NCI-H1092 (cell line): ENCODE measurements at places on chromosomes 6 and 20.

- DNase-seq, result no peak
These were observed 45.7 kb downstream of the NCOA7 start for GRCh38 chr6:125836466-125836865.

- no peak for DNase-seq
These were observed 141.2 kb downstream of the BMP2 start for GRCh38 chr20:6908673-6909072.

DNA sequence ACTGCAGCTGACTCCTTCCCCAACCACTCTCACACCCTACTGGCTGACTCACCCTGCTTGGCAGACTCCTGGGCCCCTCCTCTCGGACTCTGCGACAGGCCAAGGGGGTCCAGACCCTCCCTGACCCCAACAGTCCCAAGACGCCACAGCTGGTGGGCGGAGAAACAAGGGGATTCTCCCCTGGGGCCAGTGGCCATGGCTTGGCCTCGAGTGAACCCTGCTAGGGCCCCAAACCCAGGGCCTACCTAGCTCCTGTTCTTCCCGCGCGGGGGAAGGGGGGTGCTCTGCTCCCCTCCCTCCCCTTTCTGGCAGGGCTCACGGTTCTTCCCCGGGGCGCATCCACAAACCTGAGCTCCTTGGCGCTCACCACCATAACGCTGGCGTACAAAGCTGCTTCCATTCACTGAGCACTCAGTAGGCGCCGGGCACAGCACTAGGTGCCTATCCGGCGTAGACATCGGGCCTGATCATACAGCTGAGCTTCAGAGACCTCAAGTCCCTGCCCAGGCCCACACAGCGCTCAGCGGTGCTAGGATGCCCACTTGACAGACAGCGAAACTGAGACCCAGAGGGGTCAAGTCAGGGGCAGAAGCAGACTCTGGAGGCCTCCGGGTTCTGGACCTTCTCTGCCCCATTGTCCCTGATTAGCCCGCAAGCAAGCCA is 597 bp downstream of the ADA start:
- no peak for DNase-seq

- no peak for DNase-seq
These were observed 147.3 kb upstream of the BMP5 start for GRCh38 chr6:56022678-56023077.

GRCh38 chr6:21633511-21634109 is 40.1 kb downstream of the SOX4 start:
- no peak for DNase-seq

DNA sequence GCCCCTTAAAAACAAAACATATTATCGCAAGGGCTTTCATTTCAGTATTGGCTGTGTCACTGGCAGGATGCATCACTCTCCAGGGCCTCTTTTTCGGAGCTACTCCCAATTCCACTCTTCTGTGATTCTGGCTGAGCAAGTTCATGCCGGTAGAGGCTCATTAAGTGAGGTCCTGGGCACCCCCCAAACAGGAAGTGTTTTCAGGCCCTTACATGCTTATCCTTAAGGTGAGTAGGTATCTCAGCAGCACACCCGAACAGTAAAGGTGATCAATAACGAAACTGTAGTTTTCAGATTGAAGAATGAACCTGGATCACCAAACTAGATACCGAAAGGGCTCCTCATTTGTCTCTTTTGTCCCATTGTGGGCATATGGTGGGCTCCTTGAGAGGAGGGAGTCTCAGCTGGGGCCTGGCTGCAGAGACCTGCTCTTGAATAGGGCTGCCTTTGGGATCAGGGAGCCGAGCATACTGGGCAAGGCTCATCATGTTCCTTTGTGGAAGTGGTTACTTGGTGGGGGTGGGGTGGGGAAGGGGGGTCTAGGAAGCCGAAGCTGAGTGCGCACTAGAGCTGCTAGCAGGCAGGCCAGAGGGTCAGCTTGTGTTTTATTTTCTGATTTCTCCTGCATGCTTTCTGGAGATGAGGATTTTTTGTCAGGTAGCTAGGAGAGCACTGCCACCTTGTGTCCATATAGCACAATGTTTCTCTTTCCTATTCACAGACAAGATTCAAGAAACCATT is 65.2 kb downstream of the CDS2 start:
- peak; percentile 49 for DNase-seq

GRCh38 chr20:22744341-22745193 is 160.2 kb upstream of the FOXA2 start:
- DNase-seq, result no peak

DNA sequence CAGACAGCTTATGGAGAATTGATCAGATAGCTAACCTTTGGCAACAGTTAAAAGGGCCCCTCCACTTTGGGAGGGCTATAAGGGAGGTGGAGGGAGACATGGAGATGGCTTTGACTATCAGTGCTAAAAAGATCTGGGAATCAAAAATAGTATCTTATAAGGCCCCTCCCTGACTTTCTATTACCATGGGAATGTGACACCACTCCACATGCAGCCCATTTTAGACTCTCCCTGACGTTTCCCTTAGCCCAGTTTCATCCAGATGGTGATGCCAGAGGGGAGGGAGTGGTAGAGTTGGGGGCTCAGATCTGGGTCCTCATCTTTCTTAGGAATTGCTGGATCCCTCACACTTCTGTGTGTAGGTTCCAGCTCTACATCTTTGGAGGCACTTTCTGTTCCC is 200.0 kb upstream of the DTNBP1 start:
- DNase-seq, result no peak

DNA sequence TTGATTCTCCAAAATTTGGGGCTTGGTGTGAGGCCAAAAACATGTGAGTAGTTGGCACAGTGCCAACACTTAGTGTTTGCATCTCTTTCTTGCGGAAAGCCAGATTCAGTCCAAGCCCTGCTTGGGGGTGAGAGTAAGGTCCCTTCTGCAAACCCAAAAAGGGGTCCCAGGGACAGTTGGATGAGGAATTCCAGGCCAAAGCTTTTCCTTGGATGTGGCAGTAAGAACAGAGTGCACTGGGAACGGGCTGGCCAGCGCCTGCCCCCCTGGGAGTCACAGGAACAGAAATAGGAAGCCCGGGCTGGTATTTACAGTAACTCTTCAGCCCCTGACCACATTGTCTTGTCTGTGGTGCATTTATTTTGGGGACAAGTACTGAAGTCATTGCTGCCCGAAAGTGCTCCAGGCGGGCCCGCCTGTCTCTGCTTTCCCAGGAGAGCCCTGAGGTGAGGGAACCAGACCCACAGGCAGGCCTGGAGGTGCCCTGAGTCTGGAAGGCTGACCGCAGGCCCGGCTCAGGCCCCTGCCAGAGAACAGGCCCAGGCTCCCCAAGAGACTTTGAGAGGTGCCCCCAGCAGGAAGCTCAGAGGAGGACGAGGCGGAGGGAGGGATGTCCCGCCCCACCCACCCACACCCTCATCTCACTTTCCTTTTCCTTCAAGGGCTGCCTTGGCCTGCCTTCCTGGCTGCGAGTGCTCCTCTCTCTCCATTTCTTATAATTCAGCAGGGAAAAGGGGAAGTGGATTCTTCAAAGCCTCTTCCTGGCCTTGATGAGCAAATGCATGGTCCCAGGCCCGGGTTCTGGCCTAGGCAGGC is 218.4 kb downstream of the MAFB start:
- DNase-seq, result no peak

GRCh38 chr6:11315743-11316437 is 83.4 kb upstream of the NEDD9 start:
- DNase-seq, result no peak

DNA sequence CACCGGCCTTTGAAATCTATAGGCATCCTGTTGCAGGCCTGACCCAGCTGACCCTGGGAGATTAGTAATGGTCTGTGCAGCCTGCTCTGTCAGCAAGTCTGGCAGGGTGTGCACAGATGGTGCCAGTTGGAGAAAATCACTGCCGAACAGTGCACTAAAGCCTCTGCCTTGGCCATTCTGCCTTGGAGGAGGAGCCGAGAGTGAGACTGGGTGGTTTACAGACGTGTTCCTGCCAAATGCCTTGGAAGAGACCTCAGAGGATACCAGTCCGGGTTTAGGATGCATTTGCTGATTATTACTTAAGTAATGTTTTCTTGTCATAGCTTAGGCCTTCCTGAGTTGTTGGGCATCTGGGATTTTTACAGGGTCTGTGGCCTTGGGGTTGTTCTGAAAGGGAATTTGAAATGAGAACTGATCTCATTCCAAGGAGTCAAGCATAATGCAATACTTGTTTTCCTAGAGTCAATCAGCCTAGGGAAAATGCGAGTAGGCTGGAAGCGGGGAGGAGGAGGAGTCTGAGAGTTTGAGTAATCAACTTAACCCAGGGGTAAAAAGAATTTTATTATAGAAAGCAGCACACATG is 292.1 kb downstream of the SOX4 start:
- DNase-seq, result peak; percentile 11

- no peak for DNase-seq
These were observed 16.1 kb downstream of the E2F3 start for GRCh38 chr6:20417819-20418218.

DNA sequence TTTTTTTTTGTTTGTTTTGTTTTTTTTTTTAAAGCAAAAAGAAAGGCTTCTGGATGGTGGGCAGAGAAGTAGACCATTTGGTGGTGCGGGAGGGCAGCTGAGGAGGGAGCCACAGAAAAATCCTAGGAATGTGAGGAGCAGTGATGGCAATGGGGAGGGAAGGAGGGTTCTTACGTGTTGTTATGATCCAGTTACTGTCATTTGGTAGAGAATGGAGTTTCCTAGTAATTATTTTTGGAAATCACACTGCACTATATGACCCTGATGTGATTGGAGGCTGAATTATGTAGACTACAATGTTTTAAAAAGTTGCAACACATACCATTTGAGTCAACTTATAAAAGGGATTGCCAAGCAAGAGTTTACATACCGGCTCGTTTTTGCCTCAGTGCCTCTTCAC is 22.1 kb downstream of the ADGRF5 start:
- DNase-seq, result no peak

DNA sequence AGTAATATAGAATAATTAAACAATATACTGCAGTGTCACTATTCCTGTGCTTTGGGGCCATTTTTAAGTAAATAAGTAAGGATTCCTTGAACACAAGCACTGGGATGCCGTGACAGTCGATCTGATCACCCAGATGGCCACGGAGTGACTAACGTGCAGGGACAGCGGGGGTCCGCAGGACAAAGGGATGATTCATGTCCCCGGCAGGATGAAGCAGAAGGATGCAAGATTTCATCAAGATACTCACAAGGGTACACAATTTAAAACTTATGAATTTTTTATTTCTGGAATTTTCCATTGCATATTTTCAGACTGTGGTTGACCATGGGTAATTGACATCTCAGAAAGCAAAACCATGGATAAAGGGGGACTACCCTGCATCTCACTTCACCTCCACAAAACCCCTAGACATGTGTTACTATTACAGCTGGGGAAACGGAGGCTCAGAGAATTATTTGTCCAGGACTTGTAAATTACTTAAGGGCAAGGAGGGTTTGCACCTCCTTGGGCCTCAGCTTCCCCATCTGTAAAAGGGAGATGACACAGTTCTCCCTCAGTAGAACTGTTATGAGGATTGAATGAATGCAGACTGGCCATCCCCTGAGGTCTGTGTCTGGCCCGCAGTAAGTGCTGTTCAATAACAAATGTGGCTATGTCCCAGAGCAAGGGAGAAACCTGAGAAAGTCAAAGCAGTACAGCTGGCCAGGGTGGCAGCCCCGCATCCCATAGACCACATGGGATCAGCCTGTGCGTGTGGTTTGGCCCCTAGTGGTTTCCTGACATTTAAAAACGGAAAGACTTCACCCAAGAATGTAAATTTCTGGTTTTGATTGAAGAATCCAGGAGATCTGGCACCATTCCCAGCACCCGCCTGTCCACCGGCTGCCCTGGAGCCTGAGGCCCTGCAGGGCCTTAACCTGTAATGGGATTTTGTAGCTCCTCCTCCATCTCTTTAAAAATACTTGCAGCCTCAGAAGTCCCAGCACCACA is 235.5 kb downstream of the BMP7 start:
- DNase-seq, result no peak

DNA sequence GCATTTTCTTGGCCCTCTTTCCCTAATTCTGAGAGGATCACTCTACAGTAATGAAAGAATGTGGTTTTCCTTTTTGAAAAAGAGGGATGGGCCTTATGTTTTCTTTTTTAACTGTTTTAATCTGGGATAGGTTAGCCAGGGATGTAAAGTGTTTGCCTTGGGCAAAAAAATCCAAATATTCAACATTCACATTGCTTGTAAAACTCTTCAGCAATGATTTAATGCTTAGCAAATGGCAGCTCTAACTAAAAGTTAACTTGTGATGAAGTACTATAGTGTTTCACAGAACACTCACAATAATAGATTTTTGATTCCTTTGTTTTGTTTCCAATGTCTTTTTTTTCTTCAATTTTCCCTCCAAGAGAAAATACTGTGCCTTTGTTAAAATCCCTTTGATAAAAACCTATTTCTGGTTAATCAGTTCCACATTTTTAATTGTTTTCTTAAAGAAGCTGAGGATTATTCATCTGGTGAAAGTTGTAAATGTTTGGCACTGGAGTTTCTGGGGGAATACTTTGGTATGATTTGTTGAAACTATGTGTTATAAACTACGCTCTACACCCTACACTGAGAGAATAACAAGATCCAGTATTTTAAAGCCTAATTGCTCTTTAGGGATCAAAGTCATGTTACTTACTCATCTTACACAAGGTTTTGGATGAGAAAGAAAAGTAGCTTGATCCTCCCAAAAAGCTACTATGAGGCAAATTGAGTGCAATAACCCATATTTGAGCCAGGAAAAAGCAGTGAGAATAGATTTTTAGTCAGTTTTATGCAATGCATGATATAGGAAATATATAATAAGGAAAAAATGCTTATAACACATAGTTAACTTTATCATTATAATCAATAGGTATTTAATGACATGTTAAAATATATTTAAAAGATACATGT is 335.8 kb downstream of the EPHA7 start:
- no peak for DNase-seq

DNA sequence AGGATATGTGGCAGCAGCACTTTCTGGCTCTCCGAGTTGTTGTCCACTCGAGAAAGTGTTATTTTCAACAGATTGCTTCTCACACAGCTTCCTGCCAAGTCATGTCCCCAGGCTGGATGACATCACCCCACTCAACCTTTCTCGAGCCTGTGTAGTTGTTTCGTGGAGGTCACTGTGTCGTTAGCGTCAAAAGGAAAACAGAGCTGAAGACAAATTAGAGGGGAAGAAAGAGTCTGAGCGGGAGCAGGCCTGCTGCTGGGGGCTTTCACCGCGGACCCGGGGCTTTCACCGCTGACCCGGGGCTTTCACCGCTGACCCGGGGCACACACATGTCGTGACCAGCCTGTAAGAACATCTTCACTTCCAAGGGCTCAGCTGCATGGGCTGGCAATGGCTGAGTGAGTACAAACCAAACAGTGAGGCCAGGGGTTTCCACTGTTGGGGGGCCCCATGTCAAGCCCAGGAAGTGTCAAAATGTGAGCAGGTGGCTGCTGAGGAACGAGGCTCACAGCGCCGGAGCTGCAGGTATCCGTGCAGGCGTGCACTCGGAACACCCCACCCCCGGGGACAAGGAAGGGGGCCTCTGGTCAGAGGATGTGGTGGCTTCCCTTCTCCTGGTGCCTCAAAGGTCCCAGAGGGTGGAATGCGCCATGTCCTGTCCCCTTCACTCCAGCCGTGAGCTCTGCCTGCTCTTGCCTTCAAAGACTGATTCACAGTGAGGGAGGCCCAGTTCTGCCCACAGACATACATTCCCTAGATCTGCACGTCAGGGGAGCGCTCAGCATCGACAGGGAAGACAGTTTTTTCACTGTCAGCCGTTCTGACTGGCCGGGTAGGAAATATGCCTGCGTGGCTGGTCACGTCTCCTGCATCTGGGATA is 365.9 kb downstream of the TAF4 start:
- DNase-seq, result no peak

GRCh38 chr6:168138436-168138835 is 59.4 kb upstream of the FRMD1 start:
- DNase-seq, result no peak

- DNase-seq, result no peak
These were observed 15.4 kb downstream of the UNC93A start for GRCh38 chr6:167306401-167306998.
